ENCODE measurements at places on chromosomes 4 and X.

GRCh38 chr4:103634236-103634635, 85.5 kb downstream of the TACR3 start:
- no peak for DNase-seq

DNA sequence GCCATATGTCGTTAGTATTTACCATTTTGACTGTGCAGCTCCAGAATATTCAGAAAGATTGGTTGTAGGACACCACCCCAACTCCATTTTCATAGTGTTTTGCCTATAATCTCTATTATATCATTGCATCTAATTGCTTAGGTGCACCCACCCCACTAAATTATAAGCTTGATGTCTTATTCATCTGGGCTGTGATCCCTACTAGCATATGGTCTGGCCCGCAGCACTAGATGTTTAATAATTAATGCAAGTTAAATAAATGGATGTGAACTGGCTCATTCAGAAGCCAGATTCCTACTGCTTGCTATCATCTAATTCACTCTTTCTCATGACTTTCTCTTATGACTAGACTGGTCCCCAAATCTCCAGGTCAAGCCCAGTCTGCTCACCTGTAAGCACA, 143.5 kb downstream of the RELL1 start:
- DNase-seq = no peak

- no peak for DNase-seq
These were observed 1459.9 kb downstream of the PCDH7 start for GRCh38 chr4:32180086-32180485.

- no peak for DNase-seq
These were observed 27.6 kb downstream of the ANXA10 start for GRCh38 chr4:168119890-168120289.

DNA sequence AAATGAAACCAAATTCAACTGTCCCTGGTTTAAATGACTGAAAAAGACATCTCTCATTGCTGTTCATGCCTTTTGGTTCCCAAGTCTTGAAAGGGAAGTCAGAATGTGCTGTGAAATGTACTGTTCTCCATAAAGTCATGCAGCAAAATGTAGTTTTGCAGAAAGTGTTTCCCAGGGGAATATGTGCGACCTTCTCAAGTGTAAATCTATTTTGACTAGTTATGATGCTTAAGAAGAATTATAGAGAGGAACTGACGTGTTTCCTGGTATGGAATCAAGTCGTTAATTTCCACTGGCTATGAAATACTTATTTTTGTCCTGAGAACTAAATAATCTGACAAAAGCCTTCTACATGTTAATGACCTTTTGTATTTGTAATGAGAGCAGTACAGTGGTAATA, 223.1 kb downstream of the CLCN4 start:
- no peak for DNase-seq

GRCh38 chr4:99811850-99812249, 4.8 kb upstream of the DAPP1 start:
- DNase-seq = no peak

DNA sequence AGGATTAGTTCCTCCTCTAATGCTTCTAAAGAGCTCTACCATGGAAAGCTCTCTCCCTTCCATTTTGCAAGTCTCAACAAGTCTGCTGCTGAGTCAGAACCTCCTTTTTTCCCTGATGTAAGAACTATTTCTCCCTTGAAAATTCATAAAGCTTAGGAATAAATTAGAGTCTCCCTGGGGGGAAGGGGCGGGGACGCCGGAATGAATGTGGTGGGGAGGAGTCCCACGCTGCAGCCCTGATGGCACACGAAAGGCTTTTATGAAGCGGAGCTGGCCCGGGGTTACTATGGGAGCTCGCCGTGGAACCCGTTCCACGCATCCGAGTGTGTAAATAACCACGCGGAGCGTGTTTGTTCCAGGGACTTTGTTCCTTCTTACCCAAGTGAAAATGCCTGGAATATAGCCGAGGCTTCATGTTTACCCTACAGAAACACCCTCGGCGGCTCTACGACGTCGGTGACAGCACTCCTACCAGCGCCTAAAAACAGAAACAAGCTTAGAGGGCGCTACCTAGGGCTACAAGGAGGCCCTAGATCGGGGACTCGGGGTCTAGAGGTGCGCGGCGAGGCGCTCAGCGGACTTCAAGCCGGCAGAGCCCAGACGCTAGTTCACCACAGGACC, 923 bp upstream of the CPEB2 start:
- DNase-seq = peak; percentile 17

GRCh38 chr4:57172065-57172464, 61.9 kb upstream of the IGFBP7 start:
- no peak for DNase-seq

GRCh38 chr4:41257257-41257901, 651 bp downstream of the UCHL1 start:
- DNase-seq = no peak

- DNase-seq = no peak
These were observed 203.1 kb downstream of the SLC7A11 start for GRCh38 chr4:138039010-138039409.

- DNase-seq = no peak
These were observed 57.6 kb upstream of the RAP1GDS1 start for GRCh38 chr4:98203332-98204235.
